Natural killer cell treated with Interleukin-12 subunit alpha and Interleukin-12 subunit beta and Interleukin-15 and Interleukin-18, amount 100 ng/mL, for 72 hours (primary cell): ENCODE measurements at places on chromosomes 7 and 10. TPM values are rescaled to one million over a fixed set of nuclear protein-coding genes. Genes with fewer than 3 reads are reported as not detected.

DNA sequence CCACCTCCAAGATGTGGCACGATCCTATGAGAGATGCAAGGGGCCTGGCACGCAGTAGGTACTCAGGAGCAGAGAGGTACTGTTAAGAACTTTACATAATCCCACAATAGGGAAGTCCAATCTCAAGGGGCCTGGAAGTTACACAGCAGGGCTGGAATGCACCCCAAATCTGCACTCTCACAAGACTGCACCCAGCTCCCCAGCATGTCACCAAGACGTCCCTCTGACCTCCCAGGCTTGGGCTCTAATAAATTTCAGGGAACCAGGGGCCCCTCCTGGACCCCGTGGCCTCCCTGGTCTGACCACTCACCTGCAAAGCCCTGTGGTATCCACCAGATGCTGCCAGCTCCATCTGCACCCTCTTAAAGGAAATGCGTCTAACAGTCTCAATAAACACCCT lies 94.9 kb downstream of the OAT start:
- peaks cover 7% of the 10 kb centered on the region for H3K27me3 ChIP-seq
- no peaks in the 10 kb centered on the region for H3K4me1 ChIP-seq
- H3K36me3 ChIP-seq: no peaks in the 10 kb centered on the region
- DNase-seq: no peak

- no peak for DNase-seq
- H3K27ac ChIP-seq: no peak overlapping the region
- peaks cover 8% of the 10 kb centered on the region for H3K27me3 ChIP-seq
- no peaks in the 10 kb centered on the region for H3K36me3 ChIP-seq
Observed at GRCh38 chr7:155230169-155230593, 67.5 kb upstream of the INSIG1 start.

GRCh38 chr7:139623518-139623917 lies 100.0 kb downstream of the CLEC2L start:
- peak overlapping the region; percentile 62 for H3K27ac ChIP-seq
- peaks cover 40% of the 10 kb centered on the region for H3K4me1 ChIP-seq
- no peak overlapping the region for H3K4me3 ChIP-seq
- H3K36me3 ChIP-seq: peaks cover 33% of the 10 kb centered on the region
- H3K27me3 ChIP-seq: no peaks in the 10 kb centered on the region

DNA sequence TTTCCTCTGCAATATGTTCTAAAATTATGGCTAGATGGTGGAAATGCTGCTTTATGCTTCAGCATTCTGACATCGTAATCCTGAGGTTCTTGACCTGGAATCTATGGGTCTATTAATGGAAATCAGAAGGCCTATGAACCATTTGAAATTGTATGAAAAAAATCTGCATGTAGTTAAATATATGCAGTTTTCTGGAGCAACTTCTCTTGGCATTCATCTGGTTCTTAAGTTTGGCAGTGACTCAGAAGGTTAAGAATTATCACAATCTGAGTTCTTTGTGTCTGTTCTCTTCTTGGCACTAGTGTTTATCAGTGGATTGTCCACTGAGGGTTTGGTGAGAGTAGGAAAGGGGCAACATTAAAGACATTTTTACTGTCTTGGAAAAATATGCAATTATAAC lies 71.1 kb upstream of the FZD1 start:
- no peaks in the 10 kb centered on the region for H3K4me1 ChIP-seq
- no peak for DNase-seq
- no peak overlapping the region for H3K4me3 ChIP-seq
- H3K36me3 ChIP-seq: no peaks in the 10 kb centered on the region

- H3K4me1 ChIP-seq: no peaks in the 10 kb centered on the region
- H3K27me3 ChIP-seq: peaks cover 8% of the 10 kb centered on the region
- H3K27ac ChIP-seq: no peak overlapping the region
- no peak overlapping the region for H3K4me3 ChIP-seq
- DNase-seq: no peak
Observed at GRCh38 chr10:16381083-16381482, 55.7 kb upstream of the PTER start.

The ATP6V0A4 gene
- total RNA-seq: 0.21 TPM

DNA sequence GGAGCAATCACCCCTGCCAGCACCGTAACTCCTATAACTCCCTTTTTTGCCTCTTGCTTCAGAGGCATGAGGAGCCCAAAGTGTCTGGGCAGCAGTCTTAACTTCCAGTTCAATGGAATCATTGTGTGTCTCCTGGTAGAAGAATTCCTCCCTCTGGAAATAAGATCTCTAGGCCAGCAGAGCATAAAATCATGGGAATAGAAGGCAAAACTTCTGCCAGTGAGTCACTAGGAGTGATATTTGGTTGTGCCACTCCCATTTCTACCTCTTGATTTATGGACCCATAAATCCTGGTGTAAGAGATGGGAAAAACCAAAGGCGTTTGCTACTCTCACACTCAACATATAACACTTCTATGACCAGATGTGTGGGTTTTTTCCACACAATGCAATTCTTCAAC lies 104.9 kb upstream of the FAM180A start:
- H3K36me3 ChIP-seq: no peaks in the 10 kb centered on the region
- peaks cover 7% of the 10 kb centered on the region for H3K4me1 ChIP-seq
- H3K27me3 ChIP-seq: no peaks in the 10 kb centered on the region
- no peak for DNase-seq
- no peak overlapping the region for H3K4me3 ChIP-seq
- H3K27ac ChIP-seq: no peak overlapping the region

The LRRC17 gene
- 0.81 TPM for total RNA-seq

DNA sequence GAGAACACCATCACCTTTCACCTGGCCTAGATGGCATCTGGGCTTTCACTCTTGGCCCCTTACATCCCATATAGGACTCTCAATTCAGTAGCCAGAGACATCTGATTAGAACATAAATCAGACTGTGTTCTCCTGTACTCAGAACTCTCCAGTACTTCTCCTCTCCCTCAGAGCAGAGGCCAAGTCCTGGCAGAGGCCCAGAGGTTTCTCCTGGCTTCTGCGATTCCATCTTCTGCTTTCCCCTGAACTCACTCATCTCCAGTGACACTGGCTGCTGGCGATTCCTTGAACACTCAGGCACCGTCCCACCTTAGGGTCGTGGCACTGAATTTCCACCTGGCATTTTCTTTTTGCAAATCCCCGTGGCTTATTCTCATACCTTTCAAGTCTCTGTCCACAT lies 4.9 kb upstream of the NEUROD6 start:
- no peak overlapping the region for H3K27ac ChIP-seq
- no peak for DNase-seq
- no peaks in the 10 kb centered on the region for H3K4me1 ChIP-seq
- no peaks in the 10 kb centered on the region for H3K36me3 ChIP-seq

The H2BK1 gene
- not detected for total RNA-seq

DNA sequence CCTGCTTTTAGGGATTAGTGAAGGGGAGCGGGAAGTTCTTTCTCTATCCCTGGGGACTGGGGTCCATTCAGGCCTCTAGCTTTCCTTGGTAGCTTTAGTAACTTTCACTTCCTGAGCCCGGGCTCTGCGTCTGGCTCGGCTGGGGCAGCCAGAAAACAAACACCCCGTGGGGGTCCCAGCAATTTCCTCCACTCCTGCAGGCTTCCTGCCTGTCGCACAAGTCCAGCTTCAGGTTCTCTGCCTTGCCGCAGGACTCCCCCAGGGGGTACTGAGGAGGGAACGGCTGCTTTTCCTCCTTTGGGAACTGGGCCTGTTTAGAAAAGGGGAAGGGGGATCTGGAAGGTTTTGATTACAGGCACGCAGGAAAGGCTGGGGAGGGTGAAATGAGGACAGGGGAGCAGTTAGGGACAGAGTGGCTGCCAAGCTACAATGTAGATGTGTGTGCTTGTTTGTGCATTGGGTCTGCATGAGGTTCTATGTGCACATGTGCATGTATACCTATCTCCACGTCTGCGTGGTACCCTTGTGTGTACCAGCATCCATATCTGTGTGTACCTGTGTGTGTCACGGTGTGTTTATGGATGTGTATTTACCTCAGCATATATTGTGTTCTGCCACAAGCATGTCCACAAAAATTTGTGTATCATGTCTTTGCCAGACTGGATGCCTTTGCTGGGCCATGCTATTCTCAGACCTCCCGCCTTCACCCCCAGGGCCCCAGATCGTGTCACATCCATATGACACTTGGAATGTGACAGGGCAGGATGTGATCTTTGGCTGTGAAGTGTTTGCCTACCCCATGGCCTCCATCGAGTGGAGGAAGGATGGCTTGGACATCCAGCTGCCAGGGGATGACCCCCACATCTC lies 2.0 kb downstream of the KAZALD1 start:
- no peaks in the 10 kb centered on the region for H3K36me3 ChIP-seq
- peaks cover 20% of the 10 kb centered on the region for H3K4me1 ChIP-seq
- no peak overlapping the region for H3K27ac ChIP-seq
- peak overlapping the region; percentile 25 for H3K4me3 ChIP-seq
- no peak for DNase-seq

The SLIT1 gene
- total RNA-seq: 0.78 TPM

DNA sequence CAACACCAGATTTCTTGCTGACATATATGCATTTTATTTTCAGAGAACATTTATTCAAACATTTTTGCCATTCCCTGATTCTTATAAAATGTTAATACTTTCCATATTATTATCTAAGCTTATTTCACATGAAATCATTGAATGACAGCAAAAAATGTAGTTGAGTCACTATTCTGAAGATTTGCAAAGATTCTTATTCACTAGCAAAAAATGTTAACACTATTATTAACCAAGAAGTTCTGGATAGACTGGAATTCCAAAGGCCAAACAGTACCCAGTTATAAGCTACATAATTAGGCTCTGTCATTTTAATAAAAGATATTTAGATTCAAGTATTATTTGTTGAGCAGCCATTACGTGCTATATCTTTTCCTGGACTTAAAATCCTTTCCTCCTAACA lies 4.3 kb downstream of the GSTO2 start:
- peaks cover 15% of the 10 kb centered on the region for H3K27me3 ChIP-seq
- peaks cover 1% of the 10 kb centered on the region for H3K4me1 ChIP-seq
- H3K4me3 ChIP-seq: no peak overlapping the region
- H3K36me3 ChIP-seq: peaks cover 2% of the 10 kb centered on the region
- H3K27ac ChIP-seq: no peak overlapping the region

- H3K4me3 ChIP-seq: peak overlapping the region; percentile 96
- H3K27ac ChIP-seq: peak overlapping the region; percentile 7
- H3K27me3 ChIP-seq: no peaks in the 10 kb centered on the region
- no peaks in the 10 kb centered on the region for H3K36me3 ChIP-seq
Observed at GRCh38 chr10:71850021-71850742, 869 bp downstream of the PSAP start.

- no peaks in the 10 kb centered on the region for H3K4me1 ChIP-seq
- peaks cover 7% of the 10 kb centered on the region for H3K27me3 ChIP-seq
- H3K4me3 ChIP-seq: no peak overlapping the region
- H3K36me3 ChIP-seq: no peaks in the 10 kb centered on the region
- no peak for DNase-seq
Observed at GRCh38 chr10:20975236-20975635, 78.1 kb upstream of the NEBL start.

The FXYD4 gene
- total RNA-seq: not detected

GRCh38 chr7:16585540-16585939 lies 58.9 kb downstream of the LRRC72 start:
- no peak overlapping the region for H3K27ac ChIP-seq
- H3K4me3 ChIP-seq: no peak overlapping the region
- H3K4me1 ChIP-seq: no peaks in the 10 kb centered on the region

- H3K27me3 ChIP-seq: no peaks in the 10 kb centered on the region
- peaks cover 9% of the 10 kb centered on the region for H3K4me1 ChIP-seq
- H3K4me3 ChIP-seq: no peak overlapping the region
- peaks cover 26% of the 10 kb centered on the region for H3K36me3 ChIP-seq
Observed at GRCh38 chr7:114825423-114825951, 96.4 kb upstream of the MDFIC start.

The CD36 gene
- total RNA-seq: not detected

The FAM25G gene
- total RNA-seq: not detected

DNA sequence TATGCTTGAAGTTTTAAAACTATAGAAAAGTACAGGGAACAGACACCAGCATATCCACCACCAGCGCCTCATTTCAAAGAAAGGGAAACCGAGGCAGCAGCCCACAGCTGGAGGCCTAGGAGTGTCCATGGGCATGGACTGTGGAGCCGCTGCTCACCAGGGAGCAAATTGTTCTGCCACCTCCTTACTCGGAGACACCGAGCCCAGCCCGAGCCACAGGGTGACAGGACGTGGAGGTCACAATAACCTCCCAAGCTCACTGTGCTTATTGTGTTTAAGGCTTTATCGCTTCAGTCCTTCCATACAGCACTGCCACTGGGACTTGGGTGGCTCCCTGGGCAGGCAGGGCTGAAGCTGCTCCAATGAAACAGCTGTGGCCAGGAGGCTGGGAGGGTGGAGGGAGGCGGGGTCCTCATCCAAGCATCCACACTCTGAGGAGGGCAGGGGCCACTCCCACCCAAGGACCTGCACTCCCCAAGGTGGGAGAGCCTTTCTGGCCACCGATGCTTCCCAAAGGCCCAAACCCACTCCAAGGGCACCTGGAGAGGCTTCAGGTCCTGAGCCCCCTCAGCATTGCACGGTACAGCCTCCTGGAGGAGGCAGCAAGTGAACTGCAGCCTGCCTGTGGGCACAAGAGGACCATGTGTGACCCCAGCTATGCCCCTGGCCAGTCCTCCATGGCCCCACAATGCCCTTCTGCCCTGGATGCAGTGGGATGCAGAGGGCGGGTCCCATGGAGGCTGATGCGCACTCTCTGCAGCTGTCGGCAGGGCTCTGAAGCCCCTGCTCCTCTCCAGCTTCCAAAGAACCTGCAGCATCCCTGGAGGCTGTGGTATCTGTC lies 38.7 kb upstream of the RET start:
- H3K27ac ChIP-seq: no peak overlapping the region
- no peak overlapping the region for H3K4me3 ChIP-seq
- H3K27me3 ChIP-seq: peaks cover 6% of the 10 kb centered on the region
- H3K36me3 ChIP-seq: peaks cover under 1% of the 10 kb centered on the region
- no peak for DNase-seq
- H3K4me1 ChIP-seq: no peaks in the 10 kb centered on the region

- H3K27ac ChIP-seq: no peak overlapping the region
- H3K4me1 ChIP-seq: no peaks in the 10 kb centered on the region
- no peak for DNase-seq
- H3K27me3 ChIP-seq: peaks cover 2% of the 10 kb centered on the region
- no peaks in the 10 kb centered on the region for H3K36me3 ChIP-seq
- no peak overlapping the region for H3K4me3 ChIP-seq
Observed at GRCh38 chr10:91603931-91604331, 28.9 kb downstream of the PPP1R3C start.

The CLIP2 gene
- 12.2 TPM for total RNA-seq

DNA sequence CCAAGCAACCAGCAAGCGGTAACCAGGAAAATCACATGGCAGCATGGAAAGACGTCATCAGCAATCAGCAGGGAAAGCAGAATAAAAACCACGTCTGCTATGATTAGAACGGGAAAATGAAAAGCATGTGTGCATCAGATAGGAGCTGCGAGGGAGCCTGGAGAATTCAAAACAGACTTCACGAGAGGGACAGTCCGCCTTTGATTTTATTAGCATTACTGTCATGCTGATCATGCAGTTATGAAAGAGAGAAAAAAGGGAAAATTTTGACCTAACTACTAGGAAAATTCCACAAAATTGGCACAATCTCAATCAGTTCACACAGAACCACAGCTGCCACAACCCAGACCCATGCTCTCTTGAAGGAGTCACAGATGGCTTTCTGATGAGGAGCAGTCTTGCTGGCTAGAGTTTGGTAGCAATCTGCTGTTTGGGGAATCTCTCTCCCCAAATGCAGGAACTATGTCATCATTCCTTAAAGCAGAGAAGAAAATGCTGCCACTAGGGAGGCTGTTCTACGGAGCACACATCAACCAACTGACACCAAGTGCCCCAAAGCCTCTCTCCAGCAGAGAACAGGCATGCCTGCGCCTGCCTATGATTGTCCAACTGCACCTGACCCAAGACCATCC lies 295.9 kb downstream of the TNS3 start:
- no peak for DNase-seq
- no peaks in the 10 kb centered on the region for H3K36me3 ChIP-seq
- H3K27me3 ChIP-seq: peaks cover 6% of the 10 kb centered on the region

The TEX36 gene
- not detected for total RNA-seq
